ENCODE measurements at places on chromosomes 6 and 20. TPM values are rescaled to one million over a fixed set of nuclear protein-coding genes. Genes with fewer than 3 reads are reported as not detected.

DPM1 gene
- total RNA-seq, result 32.4 TPM

AGPAT1 gene
- total RNA-seq, result 58.9 TPM

SYCP2 gene
- total RNA-seq, result 3.0 TPM

TNXB gene
- 88.2 TPM for total RNA-seq

C20orf141 gene
- not detected for total RNA-seq

TRIM10 gene
- total RNA-seq, result 0.79 TPM

DNA sequence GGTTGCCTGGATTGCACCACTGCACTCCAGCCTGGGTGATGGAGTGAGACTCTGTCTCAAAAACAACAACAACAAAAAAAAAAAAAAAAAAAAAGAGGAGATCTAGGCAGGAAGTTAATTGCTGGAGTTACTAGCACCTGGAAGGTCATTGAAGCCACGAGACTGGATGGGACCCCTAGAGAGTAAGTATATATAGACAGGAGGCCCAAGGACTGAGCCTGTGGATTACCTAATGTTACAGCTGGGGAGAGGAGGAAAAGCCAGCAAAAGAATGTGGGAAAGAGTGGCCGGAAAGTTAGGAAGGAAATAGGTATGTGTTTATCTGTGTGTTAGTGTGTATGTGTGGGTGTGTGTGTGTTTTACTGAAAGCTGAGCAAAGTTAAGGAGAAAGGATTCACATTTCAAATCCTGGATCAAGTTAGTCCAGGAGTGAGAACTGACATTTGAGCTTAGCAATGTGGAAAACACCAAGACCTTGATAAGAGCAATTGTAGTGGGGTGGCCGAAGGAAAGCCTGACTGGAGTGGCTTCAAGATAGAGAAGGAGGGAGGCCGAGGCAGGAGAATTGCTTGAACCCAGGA is 38.4 kb downstream of the ANKRD6 start:
- DNase-seq, result peak; percentile 62

DNA sequence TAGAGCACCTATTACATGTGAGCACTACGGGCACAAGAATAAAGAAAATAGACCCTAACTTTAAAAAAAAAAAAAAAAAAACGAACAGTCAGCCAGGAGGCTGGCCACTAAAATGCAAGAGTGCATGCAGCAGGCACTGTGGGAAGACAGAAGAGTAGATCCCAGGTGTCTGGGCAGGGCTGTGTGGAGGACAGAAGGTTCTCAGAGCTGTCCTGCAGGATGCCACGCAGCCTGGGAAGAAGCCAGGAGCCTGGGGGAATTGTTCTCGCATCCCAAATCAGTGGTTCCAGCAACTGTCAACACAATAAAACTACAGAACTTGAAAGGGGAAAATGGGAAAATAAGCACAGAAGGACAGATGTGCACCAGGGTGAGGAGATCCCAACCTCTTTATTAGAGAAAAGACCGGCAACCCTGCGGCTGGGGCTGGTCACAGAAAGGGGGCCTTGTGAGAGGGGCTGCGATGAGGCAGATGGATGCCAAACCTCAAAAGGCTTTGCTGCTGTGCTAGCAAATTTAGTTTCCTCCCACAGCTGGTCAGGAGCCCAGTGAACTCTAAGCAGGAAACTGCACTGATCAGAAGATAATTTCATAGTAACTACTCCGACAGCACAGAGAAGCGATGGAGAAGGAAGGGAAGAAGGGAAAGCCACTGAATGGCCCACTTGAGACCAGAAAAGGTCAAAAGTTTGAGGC is 30.9 kb downstream of the MAP3K5 start:
- DNase-seq, result no peak

GRCh38 chr6:134026597-134026996 is 25.8 kb downstream of the SLC2A12 start:
- DNase-seq, result no peak

GRCh38 chr6:105553171-105553570 is 150.3 kb upstream of the PREP start:
- no peak for DNase-seq

DNA sequence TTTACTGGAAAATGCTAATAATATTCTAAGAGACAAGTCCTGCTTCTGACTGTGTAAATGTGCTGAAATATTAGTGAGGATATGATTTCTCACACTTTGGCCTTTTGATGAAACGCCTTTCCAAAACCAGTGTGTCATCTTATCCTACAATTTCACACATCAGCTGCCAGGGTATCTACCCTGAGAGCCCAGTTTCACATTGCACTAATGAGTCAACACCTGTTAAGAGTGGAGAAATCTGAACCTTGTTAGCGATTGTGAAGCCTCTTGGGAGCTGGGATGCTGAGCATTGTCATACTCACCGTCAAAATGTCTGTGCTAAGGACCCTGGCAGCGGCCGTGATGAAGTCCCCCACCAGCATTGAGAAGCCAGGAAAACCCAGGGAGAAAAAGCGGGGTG is 166.0 kb downstream of the RALGAPA2 start:
- no peak for DNase-seq

DNA sequence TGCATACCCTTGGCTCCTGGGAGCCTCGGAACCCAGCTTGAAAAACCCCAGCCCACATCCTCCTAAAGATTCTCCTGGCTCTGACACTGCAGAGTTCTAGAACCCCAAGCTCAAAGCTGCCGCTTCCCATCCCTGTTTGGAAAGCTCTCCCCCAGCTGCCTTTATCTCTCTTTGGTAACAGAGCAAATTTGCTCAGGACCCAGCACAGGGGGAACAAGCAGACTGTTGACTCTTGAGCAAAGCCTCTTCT is 38.9 kb downstream of the HNF4A start:
- DNase-seq, result no peak

GRCh38 chr6:83467620-83468036 is 36.8 kb upstream of the ME1 start:
- no peak for DNase-seq

DNA sequence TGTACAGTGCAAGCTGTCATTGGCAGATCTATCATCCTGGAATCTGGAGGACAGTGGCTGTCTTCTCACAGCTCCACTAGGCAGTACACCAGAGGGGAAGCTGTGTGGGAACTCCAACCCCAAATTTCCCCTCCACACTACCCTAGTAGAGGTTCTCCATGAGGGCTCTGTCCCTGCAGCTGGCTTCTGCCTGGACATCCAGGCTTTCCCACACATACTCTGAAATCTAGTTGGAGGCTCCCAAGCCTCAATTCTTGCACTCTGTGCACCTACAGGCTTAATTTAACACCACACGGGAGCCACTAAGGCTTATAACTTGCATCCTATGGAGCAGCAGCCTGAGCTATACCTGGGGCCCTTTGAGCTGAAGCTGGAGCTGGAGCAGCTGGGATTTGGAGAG is 43.0 kb upstream of the TRIM39 start:
- DNase-seq, result no peak
